NCI-H1436 treated with DMSO at 0.1 percent for 48 hours (cell line): ENCODE measurements at places on chromosomes 16 and 17.

GRCh38 chr16:66519482-66520373, 30.2 kb downstream of the TK2 start:
- DNase-seq, result no peak

DNA sequence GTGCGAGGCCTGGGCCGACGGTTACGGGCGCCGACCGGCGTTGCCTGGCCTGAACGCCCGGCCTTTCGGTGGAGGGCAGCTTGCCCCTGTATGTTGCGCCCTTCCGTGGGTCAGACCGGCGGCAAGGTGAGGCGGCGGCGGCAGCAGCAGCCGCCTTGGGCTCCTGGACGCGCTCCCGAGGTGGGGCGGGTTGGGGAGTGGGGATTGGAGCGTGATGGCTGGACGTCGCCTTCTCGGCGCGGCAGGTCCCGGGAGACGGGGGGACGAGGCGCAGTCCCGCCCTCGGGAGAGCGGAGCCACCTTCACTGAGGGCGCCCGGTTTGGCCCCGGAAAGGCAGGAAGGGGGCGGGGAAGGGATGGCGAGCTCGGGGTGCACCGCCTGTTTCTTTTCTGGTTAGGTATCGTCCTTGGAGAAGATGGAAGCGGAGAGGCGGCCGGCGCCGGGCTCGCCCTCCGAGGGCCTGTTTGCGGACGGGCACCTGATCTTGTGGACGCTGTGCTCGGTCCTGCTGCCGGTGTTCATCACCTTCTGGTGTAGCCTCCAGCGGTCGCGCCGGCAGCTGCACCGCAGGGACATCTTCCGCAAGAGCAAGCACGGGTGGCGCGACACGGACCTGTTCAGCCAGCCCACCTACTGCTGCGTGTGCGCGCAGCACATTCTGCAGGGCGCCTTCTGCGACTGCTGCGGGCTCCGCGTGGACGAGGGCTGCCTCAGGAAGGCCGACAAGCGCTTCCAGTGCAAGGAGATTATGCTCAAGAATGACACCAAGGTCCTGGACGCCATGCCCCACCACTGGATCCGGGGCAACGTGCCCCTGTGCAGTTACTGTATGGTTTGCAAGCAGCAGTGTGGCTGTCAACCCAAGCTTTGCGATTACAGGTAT, 671 bp downstream of the DGKE start:
- DNase-seq, result no peak

DNA sequence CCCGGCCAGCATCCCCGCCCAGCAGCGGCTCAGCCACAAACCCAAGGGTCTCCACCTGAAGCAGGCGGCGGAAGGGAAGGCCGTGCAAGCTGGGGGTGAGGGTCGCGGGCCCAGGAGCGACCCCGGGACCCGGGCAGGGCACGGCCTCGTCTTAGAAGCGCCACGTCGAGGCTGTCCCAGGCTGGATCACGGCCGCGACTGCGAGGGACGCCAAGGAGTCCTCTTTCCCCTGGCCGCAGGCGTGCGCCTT, 538 bp upstream of the CCNF start:
- no peak for DNase-seq

GRCh38 chr17:82978765-82979349, 100.6 kb upstream of the METRNL start:
- DNase-seq, result no peak

DNA sequence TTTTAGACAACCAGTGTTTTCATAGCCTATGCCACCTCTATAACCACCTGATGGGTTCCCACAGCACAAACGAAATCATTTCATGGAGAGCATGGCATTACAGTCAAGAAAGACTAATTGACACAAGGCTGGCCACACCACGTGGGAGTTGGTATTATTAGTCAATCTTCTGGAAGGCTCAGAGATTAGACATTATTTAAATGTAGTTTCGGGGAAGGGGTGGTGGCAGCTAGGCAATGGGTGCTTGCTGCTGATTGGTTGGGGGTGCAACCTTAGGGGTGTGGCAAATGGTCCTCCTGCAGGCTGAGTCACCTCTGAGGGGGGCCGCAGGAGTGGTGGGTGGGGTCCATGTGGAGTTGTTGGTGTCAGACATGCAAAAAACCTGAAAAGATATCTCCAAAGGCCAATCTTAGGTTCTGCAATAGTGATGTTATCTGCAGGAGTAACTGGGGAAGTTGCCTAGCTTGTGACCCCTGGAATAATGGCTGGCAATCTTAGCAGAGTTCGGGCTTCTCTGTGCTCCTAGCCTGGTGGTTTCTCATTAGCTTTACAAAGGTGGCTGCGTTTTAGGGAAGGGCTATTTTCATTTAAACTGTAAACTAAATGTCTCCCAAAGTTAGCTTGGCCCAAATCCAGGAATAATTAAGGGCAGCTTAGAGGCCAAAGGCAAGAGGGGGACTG, 4.6 kb downstream of the TEN1 start:
- DNase-seq, result no peak

DNA sequence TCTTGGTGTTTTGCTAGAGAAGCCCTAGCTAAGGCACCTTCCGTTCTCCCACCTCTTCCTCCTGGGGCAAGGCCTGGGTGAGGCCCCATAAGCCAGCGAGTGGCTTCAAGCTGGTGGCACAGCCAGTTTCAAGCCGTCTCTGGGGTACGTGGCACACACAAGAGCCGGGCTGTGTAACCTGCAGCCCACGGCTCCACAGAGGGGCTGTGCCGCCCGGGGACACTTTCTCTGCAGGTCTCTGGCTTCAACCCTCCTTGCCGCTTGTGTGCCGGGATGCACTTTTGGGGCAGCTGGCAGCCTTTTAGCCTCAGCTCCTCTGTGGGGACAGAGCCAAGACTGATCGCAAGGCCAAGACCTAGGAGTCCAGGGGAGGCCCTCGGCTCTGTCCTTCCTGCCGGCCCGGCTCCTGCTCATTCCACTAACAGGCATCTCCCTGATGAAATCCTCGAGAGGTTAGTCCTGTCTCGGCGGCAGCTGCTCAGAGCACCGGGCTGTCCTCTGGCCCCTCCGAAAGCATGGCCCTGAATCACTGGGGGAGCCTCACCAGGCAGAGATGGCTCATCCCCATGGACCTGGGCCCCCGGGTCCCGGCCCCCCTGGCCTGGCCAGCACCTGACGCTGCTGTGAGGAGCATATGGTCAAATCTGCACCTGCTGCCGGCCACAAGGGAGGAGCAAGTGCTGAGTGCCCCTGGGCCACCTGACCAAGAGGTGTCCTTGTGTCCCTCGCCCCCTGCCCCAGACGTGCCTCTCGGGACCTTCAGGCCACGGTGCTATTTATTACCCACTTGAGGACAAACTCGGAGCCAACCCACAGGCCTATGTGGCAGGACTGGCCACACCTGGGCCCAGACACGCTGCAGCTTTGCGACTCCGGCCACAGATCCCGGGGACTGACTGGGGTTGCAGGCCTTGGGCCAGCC, 98.5 kb downstream of the METRNL start:
- DNase-seq, result no peak

DNA sequence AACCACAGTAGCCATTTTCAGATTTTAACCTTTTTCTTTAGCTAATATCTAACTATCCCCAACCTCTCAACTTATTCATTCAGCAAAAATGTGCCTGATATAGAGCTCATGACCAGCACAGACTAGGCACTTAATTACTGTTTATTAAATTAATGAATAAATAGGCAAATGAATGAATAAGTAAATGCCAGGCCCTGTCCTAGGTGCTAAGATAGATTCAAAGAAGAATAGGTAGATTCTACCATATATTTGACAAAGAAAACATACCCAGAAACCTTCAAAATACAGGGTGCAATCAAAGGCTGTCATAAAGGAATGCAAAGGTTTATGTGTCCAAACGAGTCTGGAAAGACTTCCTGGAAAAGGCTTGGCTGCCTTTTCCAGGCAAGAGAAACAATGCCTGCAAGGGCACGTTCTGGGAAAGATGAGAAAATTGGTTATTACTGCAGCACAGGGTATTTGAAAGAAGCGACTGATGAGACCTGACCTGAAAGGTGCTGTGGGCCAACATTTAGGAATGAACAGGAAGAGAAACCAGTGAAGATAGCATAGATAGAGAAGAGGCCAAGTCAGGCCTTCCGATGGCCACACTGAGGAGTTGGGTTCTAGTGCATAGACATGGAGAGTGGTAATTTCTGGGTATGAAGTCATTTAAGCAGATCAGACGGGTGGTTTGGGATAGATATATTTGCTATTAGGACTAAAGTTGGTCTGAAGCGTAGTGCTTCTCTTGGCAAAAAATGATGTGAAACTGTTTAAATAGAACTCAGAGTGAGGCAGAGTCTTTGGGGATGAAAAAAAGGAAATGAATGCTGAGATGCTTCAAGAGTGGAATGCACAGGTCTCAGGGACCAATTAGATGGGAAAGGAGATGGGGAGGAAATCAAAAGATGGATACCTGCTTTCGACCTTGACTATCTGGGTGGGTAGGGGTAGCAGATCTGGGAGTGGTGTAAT, 11.4 kb upstream of the CCL2 start:
- no peak for DNase-seq

GRCh38 chr16:23206986-23207385, 24.4 kb downstream of the SCNN1G start:
- DNase-seq, result no peak

GRCh38 chr17:78940708-78941107, 15.5 kb upstream of the TIMP2 start:
- DNase-seq, result no peak

DNA sequence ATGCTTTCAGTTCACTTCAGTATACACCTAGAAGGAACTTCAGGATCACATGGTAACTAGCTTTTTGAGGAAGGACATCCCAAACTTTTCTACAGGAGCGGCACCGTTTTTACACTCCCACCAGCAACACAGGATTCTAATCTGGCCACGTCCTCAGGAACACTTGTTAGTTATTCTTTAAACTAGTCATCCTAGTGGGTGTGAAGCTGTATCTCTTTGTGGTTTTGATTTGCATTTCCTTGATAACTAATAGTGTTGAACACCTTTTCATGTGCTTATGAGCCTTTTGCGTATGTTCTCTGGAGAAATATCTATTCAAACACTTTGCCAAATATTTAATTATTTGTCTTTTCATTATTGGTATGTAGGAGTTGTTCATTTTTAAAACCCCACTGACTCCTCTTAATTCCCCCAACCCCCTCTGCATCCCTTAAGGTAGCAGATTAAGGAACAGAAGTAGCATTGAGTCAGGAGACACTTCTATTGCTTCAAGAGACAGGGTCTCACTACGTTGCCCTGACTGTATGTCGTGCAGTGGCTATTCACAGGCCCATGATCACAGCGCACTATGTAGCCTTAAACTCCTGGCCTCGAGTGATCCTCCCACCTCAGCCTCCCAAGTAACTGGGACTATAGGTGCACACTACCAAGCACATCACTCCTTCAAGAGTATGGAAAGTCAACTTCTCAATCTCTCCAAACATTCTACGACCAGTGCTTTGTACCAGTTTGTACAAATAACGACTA, 25.4 kb downstream of the YWHAE start:
- DNase-seq, result no peak

DNA sequence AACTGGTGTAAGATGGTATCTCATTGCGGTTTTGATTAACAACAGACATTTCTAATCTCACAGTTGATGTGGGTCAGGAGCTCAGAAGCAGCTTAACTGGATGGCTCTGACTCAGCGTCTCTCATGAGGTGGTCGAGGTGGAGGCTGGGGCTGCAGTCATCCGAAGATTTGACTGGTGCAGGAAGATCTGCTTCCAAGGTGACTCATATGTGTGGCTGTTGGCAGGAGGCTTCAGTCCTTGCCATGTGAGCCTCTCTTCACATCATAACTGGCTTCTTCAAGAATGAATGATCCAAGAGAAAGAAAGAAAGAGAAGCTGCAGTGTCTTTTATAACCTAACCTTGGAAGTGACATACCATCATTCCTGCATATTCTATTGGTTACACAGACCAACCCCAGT, 376.1 kb downstream of the SEC14L1 start:
- no peak for DNase-seq

DNA sequence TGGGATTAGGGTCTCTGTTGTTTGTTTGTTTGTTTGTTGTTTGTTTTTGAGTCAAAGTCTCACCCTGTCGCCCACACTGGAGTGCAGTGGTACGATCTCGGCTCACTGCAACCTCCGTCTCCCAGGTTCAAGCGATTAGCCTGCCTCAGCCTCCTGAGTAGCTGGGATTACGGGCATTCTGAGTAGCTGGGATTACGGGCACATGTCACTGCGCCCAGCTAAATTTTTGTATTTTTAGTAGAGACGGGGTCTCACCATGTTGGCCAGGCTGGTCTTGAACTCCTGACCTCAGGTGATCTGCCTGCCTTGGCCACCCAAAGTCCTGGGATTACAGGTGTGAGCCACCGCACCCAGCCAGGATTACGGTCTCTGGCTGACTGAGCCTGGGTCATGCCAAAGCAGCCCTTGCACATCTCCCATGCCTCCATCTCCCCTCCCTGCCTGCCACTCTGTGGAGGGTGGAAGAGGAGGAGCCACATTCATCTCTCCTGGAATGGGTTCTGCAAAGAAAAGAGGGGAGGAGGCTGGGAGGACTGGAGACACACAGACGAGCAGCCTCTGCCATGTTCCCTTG, 59.2 kb downstream of the BEAN1 start:
- no peak for DNase-seq

DNA sequence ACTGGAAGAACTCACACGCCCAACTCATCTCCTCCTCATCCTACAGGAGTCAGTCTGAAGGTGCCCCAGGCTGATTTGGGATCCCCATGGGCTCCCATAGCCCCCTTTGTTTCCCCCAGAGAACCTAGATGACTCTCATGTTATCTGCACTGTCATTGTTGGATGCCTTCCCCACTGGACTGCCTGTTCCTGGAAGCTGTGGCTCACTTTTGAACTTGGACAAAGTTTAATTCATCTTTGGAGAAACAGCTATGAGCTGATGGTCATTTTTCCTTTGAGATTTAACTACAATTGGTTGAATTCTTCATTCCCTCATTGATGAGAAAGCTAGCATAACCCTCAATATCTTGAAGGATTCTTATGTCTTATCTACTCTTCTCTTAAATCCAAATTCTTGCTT, 186.6 kb downstream of the SALL1 start:
- no peak for DNase-seq

DNA sequence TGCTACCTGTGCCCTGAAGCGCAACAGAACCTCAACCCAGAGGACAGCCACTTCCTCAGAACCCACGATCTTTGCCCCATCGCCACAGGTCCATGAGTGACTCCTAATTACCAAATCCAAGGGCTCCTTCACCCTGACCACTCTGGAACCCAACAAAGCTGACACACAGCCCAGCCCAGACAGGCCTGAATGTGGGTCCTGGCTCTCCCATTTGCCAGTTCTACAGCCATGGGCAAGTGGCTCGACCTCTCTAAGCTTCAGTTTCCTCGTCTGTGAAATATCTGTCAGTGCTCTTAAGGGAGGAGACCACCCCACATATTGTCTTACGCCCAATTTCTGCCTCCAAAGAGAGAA, 18.0 kb upstream of the ENDOV start:
- DNase-seq, result no peak
